ENCODE measurements at places on chromosomes 2 and 18. TPM values are rescaled to one million over a fixed set of nuclear protein-coding genes. Genes with fewer than 3 reads are reported as not detected.

GRCh38 chr2:16470936-16471490 lies 194.6 kb downstream of the CYRIA start:
- H3K4me1 ChIP-seq = no peaks in the 10 kb centered on the region
- H3K4me3 ChIP-seq = no peak overlapping the region
- no peak overlapping the region for H3K27ac ChIP-seq
- no peak for DNase-seq
- H3K27me3 ChIP-seq = no peaks in the 10 kb centered on the region
- H3K36me3 ChIP-seq = no peaks in the 10 kb centered on the region

GRCh38 chr2:86358957-86359356 lies 21.5 kb upstream of the REEP1 start:
- no peak for DNase-seq
- H3K27me3 ChIP-seq = no peaks in the 10 kb centered on the region
- no peaks in the 10 kb centered on the region for H3K36me3 ChIP-seq
- no peak overlapping the region for H3K4me3 ChIP-seq
- no peaks in the 10 kb centered on the region for H3K4me1 ChIP-seq

The SPP2 gene
- not detected for total RNA-seq

GRCh38 chr2:84971510-84972206 lies 697 bp downstream of the KCMF1 start:
- H3K27me3 ChIP-seq = no peaks in the 10 kb centered on the region
- H3K27ac ChIP-seq = peak overlapping the region; percentile 93
- peaks cover 51% of the 10 kb centered on the region for H3K4me1 ChIP-seq
- H3K4me3 ChIP-seq = peak overlapping the region; percentile 76
- peak; percentile 87 for DNase-seq

The RND3 gene
- 32.6 TPM for total RNA-seq

DNA sequence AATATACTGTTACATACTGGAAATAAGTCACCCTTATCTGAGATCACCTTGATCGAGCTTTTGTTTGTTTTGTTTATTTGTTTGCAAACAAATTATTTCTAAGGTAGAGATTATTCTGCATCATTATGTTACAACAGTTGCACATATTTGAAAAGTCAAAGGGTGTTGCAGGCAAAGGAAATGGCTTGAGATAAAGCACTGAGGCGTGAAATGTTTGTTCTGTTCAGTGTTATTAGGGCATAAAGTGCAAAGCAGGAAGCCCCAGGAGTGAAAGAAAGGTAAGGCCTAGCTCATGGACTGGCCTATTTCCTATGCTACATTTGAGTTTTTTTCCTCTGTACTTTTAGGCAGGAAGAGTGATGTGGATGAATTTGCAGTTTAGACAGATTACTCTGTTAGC lies 1815.6 kb upstream of the LRRTM1 start:
- no peak for DNase-seq
- no peaks in the 10 kb centered on the region for H3K27me3 ChIP-seq
- H3K4me1 ChIP-seq = no peaks in the 10 kb centered on the region
- H3K27ac ChIP-seq = no peak overlapping the region
- H3K36me3 ChIP-seq = no peaks in the 10 kb centered on the region

DNA sequence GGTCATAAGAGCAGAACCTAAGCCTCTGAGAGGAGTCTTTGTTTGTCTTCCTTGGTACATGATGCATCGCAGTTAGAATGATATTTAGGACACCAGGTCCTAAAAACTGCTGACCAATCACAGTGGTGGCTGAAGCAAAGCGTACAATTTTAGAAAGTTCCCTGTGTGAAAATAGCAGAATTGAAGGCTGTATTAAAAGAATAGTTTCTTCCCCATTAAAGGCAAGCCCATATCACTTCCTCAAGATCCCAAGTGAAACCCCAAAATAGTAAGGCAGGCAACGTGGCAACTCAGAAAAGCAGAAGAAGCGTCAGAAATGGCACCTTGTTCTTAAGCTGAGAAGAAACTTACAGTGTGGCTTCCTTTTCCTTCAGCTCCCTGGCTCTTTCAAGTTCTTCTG lies 154.8 kb upstream of the PGAP1 start:
- no peak for DNase-seq
- H3K4me3 ChIP-seq = no peak overlapping the region
- no peak overlapping the region for H3K27ac ChIP-seq
- H3K4me1 ChIP-seq = no peaks in the 10 kb centered on the region
- H3K36me3 ChIP-seq = peaks cover 37% of the 10 kb centered on the region

DNA sequence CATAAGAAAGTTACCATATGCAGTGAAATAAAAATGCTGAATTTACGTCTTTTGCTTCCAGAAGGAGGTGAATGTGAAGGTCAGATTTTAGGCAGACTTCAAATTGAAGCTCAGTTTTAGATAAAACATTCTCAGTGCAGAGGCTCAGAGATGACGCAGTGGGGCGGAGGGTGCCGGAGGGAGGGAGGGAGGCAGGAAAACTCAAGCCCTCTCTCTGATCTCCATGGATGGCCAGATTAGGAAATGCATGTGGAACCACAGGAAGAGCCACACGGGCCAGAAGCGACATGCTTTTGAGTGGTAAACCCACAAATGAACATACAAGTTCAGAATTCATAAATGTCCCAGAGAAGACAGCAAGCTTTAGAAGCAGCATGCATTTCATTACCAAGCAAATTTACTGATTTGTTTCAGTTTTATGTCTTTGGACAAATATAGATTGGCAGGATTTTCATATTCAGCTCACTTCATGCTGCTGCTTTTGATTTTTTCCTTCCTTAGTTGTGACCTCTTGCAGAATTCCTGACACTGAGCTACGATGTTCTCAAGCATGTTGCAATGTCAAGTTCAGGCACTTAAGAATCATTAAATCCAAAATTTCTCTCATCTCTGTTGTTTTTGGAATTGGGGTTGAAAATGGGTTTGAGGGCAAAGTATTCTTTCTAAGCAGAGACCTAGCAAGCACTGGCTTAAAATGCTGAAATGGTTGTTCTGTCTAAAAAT lies 29.7 kb upstream of the APCDD1 start:
- peaks cover 16% of the 10 kb centered on the region for H3K4me1 ChIP-seq
- H3K27ac ChIP-seq = peak overlapping the region; percentile 51
- no peaks in the 10 kb centered on the region for H3K27me3 ChIP-seq
- H3K36me3 ChIP-seq = no peaks in the 10 kb centered on the region
- no peak overlapping the region for H3K4me3 ChIP-seq

- DNase-seq = no peak
- H3K36me3 ChIP-seq = peaks cover 8% of the 10 kb centered on the region
- H3K4me1 ChIP-seq = no peaks in the 10 kb centered on the region
- H3K4me3 ChIP-seq = no peak overlapping the region
- H3K27me3 ChIP-seq = no peaks in the 10 kb centered on the region
- no peak overlapping the region for H3K27ac ChIP-seq
Observed at GRCh38 chr2:98530114-98530513, 78.2 kb downstream of the COA5 start.

- H3K27ac ChIP-seq = no peak overlapping the region
- H3K36me3 ChIP-seq = no peaks in the 10 kb centered on the region
- H3K4me1 ChIP-seq = no peaks in the 10 kb centered on the region
- no peaks in the 10 kb centered on the region for H3K27me3 ChIP-seq
- no peak overlapping the region for H3K4me3 ChIP-seq
Observed at GRCh38 chr18:78080761-78081160, 831.1 kb downstream of the GALR1 start.

DNA sequence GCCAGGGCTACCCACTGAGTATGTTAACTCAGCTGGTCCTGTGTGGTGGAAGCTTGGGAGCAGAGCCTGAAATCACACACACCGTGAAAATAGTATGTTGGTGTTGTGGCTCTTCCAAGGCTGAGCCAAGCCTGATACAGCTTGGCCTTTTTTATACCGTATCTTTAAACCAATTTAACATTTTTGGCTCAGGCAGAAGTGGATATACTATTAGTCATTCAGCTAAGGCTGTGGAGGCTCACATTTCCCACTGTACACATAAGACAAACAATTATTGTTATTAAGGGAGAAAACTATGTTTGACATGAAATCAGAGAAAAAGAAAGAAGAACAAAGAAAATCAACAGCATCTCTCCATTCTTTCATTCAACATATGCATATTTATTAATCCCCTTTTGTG lies 159.0 kb downstream of the BCL11A start:
- no peak overlapping the region for H3K4me3 ChIP-seq
- H3K27me3 ChIP-seq = no peaks in the 10 kb centered on the region
- no peak for DNase-seq
- no peaks in the 10 kb centered on the region for H3K4me1 ChIP-seq
- H3K27ac ChIP-seq = no peak overlapping the region
- H3K36me3 ChIP-seq = no peaks in the 10 kb centered on the region

The HDLBP gene
- total RNA-seq = 444 TPM

- no peak overlapping the region for H3K4me3 ChIP-seq
- H3K4me1 ChIP-seq = no peaks in the 10 kb centered on the region
- no peak for DNase-seq
- no peaks in the 10 kb centered on the region for H3K36me3 ChIP-seq
- no peaks in the 10 kb centered on the region for H3K27me3 ChIP-seq
Observed at GRCh38 chr2:142796588-142796987, 80.9 kb upstream of the KYNU start.

DNA sequence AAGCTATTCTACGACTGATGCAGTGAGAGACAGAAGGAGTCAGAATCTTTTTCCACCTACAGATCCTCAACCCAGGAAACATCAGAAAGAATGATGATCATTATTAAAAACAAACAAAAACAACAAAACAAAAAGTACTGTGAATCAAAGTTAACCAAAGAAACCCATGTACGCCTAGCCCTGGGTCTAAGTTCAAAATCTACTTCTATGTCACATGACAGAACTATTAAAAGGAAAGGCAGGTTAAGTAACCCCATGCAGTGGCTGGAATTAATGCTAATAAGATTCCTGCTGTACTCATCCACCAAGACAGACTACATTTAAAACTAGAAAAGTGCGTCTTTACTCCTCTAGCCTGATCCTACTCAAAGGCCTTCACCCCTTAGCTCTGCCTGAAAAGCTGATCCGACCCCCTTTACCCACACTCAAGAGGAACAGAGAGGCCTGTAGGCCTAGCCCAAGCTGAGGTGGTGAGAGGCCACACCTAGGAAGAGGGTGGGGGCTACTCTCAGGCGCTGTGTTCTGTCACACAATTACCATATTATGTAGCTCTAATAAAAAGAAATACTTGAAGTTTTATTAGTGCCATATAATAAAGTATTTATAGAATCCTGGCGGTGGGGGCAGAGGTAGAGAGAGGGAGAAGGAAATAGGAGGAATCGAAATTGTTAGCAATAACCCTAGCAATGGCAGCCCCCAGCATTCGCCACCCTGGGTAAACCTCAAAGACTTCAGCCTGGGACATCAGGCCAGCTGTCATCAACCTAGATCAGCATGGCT lies 37.1 kb downstream of the NHEJ1 start:
- H3K4me1 ChIP-seq = peaks cover 38% of the 10 kb centered on the region
- H3K27ac ChIP-seq = no peak overlapping the region
- H3K27me3 ChIP-seq = no peaks in the 10 kb centered on the region
- no peaks in the 10 kb centered on the region for H3K36me3 ChIP-seq
- H3K4me3 ChIP-seq = no peak overlapping the region

GRCh38 chr18:12943215-12943614 lies 4.6 kb upstream of the SEH1L start:
- no peak for DNase-seq
- no peaks in the 10 kb centered on the region for H3K36me3 ChIP-seq
- H3K4me3 ChIP-seq = no peak overlapping the region
- no peaks in the 10 kb centered on the region for H3K27me3 ChIP-seq
- no peak overlapping the region for H3K27ac ChIP-seq

- no peak overlapping the region for H3K27ac ChIP-seq
- peaks cover 58% of the 10 kb centered on the region for H3K27me3 ChIP-seq
- H3K4me1 ChIP-seq = peaks cover 13% of the 10 kb centered on the region
- H3K4me3 ChIP-seq = peak overlapping the region; percentile 62
Observed at GRCh38 chr2:104872866-104873688, 19.2 kb downstream of the POU3F3 start.

The KLHL41 gene
- total RNA-seq = 0.61 TPM

The PUM2 gene
- 116 TPM for total RNA-seq

DNA sequence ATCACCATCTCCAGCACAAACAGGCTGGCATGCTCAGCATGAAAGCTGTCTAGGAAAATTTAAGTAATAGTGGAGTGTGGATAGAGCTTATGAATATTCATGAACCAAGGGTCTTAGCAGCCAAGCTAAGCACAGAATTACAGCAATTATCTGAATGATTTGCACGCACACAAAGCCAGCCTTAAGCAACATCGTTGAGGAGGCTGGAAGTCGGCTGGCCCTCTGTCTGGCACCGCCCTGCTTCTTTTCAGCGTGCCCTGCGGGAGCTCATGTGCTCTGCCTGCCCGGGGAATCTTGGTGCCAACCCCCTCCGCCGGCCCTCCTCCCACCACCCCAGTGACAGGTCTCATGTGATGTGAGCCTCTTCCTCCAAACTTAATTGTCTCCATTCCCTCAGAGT lies 540.1 kb downstream of the CMPK2 start:
- no peak overlapping the region for H3K27ac ChIP-seq
- H3K36me3 ChIP-seq = no peaks in the 10 kb centered on the region
- no peaks in the 10 kb centered on the region for H3K27me3 ChIP-seq

The DSG1 gene
- not detected for total RNA-seq

DNA sequence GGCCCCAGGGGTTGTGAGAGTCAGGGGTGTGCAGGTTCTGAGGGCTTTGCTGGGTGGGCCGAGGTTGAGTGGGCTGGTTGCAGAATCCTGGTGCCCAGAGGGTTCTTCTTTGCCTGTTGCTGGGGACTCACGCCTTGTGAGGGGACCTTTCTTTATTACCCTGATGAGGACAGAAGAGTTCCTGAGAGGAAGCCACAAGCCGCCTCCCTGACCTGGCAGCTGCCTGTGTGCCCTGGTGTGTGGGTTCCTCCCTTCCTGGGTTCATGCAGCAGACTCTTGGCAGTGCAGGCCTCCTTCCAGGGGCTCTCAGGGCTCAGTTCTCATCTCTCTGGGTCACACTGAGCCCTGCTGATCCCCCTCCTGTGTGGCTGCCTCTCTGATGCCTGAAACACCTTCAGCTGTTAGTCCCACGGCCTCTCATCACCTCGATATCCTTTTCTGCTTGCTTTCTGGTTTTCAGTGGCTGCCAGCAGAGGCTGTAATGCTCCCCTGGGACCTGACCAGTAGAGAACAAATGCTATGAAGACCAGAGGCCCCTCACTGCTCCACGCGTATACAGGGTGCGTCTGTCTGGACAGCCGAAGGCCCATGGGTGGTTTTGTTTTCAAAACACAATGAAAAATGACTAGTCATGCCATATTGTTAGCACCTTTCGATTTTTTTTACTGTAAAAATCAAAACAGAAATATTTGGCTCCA lies 191.3 kb downstream of the AGAP1 start:
- no peaks in the 10 kb centered on the region for H3K36me3 ChIP-seq
- no peaks in the 10 kb centered on the region for H3K27me3 ChIP-seq
- H3K4me3 ChIP-seq = no peak overlapping the region
- H3K4me1 ChIP-seq = no peaks in the 10 kb centered on the region
- no peak overlapping the region for H3K27ac ChIP-seq

- no peak overlapping the region for H3K27ac ChIP-seq
- no peaks in the 10 kb centered on the region for H3K36me3 ChIP-seq
- no peaks in the 10 kb centered on the region for H3K4me1 ChIP-seq
- H3K4me3 ChIP-seq = no peak overlapping the region
- no peaks in the 10 kb centered on the region for H3K27me3 ChIP-seq
- no peak for DNase-seq
Observed at GRCh38 chr2:226904592-226904991, 68.7 kb downstream of the RHBDD1 start.

The ATG4B gene
- total RNA-seq = 72.0 TPM

Data from upper lobe of right lung (tissue), 1 donor.